Gastrocnemius medialis (tissue), 4 donors: ENCODE measurements at places on chromosomes 3 and 15. TPM values are rescaled to one million over a fixed set of nuclear protein-coding genes. Genes with fewer than 3 reads are reported as not detected.

DNA sequence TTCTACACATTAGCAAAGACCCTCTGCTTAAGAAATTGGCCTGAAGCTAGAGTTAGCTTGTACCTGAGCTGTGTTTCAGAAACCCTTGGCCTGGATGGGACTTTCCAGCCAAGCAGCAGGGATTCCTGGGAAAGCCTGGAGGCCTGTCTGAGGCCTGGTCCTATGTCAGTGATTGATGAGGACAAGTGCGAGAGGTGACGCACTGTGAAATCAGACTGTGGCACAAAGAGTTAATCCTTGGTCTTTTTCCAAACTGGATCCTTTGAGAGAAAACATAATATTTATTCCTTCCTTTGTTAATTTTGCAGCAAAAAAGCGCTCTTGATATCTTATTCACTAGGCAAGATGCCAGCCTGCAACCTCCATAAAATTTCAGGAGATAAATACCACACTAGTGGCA, 225.0 kb upstream of the ATP11B start:
- no peak for DNase-seq

DNA sequence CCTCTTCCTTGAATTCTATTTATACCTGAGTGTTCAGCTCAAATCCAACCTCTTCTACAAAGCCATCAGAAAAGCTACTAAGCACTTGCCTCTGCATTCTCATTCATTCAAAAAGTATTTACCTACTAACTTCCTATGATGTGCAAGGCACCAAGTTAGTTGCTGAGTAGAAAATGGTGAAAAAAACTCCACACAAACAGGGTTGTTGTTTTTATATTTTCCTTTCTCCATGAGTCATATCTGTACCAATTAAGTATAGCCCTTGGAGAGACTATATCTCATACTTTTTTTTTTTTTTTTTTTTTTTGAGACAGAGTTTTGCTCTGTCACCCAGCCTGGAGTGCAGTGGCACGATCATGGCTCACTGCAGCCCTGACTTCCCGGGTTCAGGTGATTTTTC, 67.7 kb downstream of the IGF2BP2 start:
- no peak for DNase-seq

DNA sequence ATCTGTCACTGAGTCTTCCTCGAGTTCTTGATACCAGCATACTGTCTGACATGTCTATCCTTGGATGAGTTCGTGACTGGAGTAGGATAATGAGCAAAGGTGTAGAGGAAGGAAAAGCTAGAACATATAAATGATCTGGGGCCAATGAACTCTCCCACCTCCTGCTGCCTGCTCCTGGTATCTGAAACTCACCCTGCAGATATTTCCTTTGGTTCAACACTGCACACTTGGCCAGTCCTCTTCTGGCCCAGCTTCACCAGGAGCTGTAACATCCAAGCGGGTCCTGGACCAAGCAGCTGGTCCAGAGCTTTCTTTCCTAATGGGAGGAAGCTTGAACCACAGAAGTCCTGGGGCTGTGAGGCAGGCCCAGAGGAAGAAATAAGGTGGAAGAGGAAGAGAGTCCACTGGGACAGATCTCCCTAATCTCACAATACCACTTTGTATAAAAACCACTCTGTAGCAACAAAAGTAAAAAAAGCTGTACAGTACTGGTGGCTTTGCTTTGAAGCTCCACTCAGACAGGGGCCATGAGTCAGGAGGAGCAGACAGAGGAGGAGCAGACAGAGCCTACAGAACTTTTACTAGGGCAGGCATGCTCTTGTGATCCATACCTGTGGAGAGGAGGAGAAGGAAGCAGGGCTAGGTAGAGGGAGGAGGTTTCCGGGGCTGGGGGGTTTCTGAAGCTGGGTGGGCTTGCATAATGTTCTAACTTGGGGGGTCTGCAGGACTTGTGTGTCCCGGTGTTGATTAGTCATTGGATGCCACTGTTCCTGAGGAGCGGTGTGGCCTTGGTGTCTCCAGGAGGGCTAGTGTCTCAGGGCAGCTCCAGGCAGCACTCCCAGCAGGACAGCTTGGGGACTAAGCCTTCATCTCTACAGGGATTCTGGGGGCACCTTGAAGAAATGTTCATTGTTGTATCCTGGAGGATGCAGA, 166.9 kb downstream of the ABHD5 start:
- no peak for DNase-seq

SLC30A4 gene
- total RNA-seq, result 1.5 TPM

KCNAB1 gene
- total RNA-seq, result 3.6 TPM

IMPG2 gene
- total RNA-seq, result 0.13 TPM
